ENCODE measurements at places on chromosomes 2 and 18. TPM values are rescaled to one million over a fixed set of nuclear protein-coding genes. Genes with fewer than 3 reads are reported as not detected.

- H3K4me1 ChIP-seq: peaks cover 14% of the 10 kb centered on the region
- no peak for DNase-seq
- H3K27ac ChIP-seq: peak overlapping the region; percentile 39
These were observed 3.9 kb upstream of the KLHL29 start for GRCh38 chr2:23381084-23381483.

Gene RGPD3
- not detected for total RNA-seq

DNA sequence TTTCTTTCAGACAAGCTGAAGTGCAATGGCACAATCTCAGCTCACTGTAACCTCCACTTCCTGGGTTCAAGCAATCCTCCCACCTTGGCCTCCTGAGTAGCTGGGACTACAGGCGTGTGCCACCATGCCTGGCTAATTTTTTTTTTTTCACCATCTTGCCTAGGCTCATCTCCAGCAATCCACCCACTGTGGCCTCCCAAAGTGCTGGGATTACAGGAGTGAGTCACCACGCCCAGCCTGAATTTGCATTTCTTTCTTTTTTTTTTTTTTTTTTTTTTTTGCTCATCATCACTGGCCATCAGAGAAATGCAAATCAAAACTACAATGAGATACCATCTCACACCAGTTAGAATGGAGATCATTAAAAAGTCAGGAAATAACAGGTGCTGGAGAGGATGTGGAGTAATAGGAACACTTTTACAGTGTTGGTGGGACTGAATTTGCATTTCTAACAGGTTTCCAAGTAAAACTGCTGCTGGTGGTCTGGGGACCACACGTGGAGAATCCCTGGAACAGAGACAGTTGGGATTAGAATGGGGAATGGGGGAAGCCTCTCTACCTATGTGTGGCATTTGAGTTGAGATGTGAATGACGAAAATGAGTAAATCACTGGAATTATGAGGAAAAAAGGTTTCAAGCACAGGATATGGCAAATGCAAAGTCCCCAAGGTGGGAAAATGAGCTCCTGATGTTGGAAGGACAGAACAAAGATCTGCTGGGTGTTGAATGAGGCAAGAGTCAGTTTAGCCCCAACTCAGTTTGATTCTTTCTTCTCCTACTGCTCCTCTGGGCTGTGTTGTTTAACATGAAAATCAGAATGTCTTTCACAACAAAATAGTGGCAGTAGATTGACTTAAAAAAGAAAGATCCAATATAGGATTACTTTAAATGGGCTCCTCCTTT is 88.8 kb upstream of the MAP4K4 start:
- H3K4me3 ChIP-seq: no peak overlapping the region
- no peak overlapping the region for H3K27ac ChIP-seq
- no peaks in the 10 kb centered on the region for H3K36me3 ChIP-seq
- peak; percentile 15 for DNase-seq
- H3K4me1 ChIP-seq: no peaks in the 10 kb centered on the region

GRCh38 chr2:27306136-27306535 is 2.1 kb downstream of the UCN start:
- no peaks in the 10 kb centered on the region for H3K4me1 ChIP-seq
- peaks cover 6% of the 10 kb centered on the region for H3K27me3 ChIP-seq
- no peak overlapping the region for H3K27ac ChIP-seq
- no peak overlapping the region for H3K4me3 ChIP-seq

Gene MALL
- 0.68 TPM for total RNA-seq

- H3K4me1 ChIP-seq: no peaks in the 10 kb centered on the region
- no peak overlapping the region for H3K27ac ChIP-seq
- DNase-seq: peak; percentile 72
- H3K4me3 ChIP-seq: no peak overlapping the region
These were observed 9.4 kb downstream of the AMER3 start for GRCh38 chr2:130764821-130765115.

DNA sequence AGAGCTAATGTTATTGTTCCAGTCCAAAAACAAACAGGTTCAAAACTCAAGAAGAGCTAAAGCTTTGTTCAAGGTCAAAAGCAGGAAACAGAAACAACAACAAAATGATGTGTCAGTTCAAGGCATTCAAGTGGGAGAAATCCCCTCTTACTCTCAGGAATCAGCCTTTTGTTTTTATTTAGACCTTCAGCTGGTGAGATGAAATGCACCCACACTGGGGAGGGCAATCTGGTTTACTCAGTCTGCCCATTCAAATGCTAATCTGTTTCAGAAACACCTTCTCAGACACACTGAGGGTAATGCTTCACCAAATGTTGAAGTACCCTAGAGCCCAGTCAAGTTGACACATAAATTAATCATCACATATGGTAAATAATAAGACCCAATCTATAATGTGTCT is 150.6 kb downstream of the TMX3 start:
- peaks cover 34% of the 10 kb centered on the region for H3K4me1 ChIP-seq
- no peaks in the 10 kb centered on the region for H3K27me3 ChIP-seq
- H3K27ac ChIP-seq: no peak overlapping the region
- no peaks in the 10 kb centered on the region for H3K36me3 ChIP-seq
- DNase-seq: no peak

Gene ERMN
- total RNA-seq: not detected

DNA sequence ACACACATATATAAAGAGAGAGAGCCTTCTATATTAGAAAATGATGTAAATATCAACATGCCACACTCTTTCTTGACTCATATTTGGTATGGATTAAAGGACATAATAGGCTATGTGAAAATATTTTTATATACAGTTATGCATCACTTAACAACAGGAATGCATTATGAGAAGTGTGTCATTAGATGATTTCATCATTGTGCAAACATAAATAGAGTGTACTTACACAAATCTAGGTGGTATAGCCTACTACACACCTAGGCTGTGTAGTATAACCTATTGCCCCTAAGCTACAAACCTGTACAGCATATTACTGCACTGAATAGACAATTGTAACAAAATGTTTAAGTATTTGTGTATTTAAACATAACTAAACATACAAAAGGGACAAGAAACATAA is 354.8 kb upstream of the CNTNAP5 start:
- H3K4me1 ChIP-seq: no peaks in the 10 kb centered on the region
- H3K27ac ChIP-seq: no peak overlapping the region

Gene LRATD1
- not detected for total RNA-seq

- H3K4me1 ChIP-seq: peaks cover 23% of the 10 kb centered on the region
- no peaks in the 10 kb centered on the region for H3K36me3 ChIP-seq
- DNase-seq: no peak
- H3K27me3 ChIP-seq: no peaks in the 10 kb centered on the region
- peak overlapping the region; percentile 74 for H3K27ac ChIP-seq
- H3K4me3 ChIP-seq: no peak overlapping the region
These were observed 47.1 kb downstream of the PRKCE start for GRCh38 chr2:45698554-45698953.

DNA sequence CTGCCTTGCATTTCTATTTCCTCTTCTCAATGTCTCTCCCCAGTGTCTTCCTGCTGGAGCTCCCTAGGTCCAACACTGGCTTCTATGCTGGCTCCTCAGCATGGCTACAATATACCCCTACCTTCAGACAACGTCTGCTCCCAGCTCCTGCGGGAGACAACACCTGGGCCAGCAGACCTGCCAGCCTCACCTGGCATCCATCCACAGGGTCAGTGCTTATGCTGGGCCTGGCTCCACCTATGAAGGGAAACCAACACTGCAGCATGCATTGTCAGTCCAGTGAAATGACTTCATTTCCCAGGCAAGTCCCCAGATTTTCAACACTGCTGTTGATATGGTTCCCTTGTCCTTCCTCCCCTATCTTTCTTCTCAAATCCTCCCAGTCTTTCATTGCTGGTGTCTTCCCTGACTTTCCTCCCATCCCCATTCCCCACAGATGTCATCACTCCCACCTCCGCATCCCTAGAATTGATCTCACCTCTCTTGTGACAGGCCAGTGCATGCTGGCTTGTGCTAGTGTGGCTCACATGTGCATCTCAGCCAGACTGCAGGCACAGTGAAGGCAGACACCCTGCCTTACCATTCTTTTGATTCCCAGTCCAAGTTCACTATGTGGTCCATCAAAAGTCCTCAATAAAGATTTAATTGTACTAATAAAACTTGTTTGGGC is 98.0 kb downstream of the MYO5B start:
- H3K27ac ChIP-seq: no peak overlapping the region
- no peak for DNase-seq

Data from osteocyte (in vitro differentiated cells).